Thoracic aorta (tissue), 2 donors: ENCODE measurements at places on chromosomes 6 and 20.

DNA sequence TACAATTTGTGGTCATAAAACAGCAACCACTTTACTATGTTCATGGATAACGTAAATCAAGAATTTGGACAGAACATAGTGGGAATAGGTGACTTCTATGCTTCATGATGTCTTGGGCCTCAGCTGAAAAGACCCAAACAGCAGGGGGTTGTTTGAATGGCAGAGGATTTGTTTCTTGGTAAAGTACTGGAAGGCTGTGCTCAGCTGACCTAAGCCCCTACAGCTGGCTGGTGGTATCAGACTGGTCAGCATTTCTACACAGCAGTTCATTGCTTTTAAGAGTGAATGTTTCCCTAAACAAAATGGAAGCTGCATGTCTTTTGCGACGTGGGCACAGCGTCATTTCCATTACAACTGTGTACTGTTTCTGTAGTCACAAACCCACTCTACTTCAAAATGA lies 148.5 kb upstream of the DEFB112 start:
- DNase-seq, result no peak
- no peak overlapping the region for H3K27ac ChIP-seq
- H3K4me1 ChIP-seq, result no peaks in the 10 kb centered on the region

GRCh38 chr6:50087231-50087954 lies 37.7 kb upstream of the DEFB112 start:
- H3K4me3 ChIP-seq, result no peak overlapping the region
- no peak overlapping the region for H3K27ac ChIP-seq
- no peaks in the 10 kb centered on the region for H3K27me3 ChIP-seq
- H3K4me1 ChIP-seq, result no peaks in the 10 kb centered on the region
- H3K36me3 ChIP-seq, result no peaks in the 10 kb centered on the region

DNA sequence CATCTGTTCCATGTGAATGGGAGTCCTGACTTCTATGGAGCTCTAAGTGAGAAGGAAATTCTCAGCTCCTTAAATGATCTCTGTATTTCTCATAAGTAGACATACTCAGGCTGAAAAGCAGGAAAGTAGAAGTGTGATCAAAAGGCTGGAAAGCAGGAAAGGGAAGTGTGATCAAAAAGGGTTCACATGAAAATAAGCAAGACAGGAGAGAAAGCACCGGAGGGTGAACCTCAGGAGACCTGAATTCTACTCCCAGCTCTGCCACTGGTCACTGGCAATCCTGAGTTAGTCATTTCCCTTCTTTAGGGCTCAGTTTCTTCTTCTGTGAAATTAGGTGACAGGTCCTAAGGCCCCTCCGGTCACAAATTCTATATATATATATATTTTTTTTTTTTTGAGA lies 55.5 kb upstream of the TRERF1 start:
- H3K4me1 ChIP-seq, result no peaks in the 10 kb centered on the region
- DNase-seq, result no peak
- no peaks in the 10 kb centered on the region for H3K27me3 ChIP-seq
- no peaks in the 10 kb centered on the region for H3K36me3 ChIP-seq

GRCh38 chr20:34710568-34710839 lies 6.4 kb downstream of the TP53INP2 start:
- no peak for DNase-seq
- H3K27ac ChIP-seq, result peak overlapping the region; percentile 94

DNA sequence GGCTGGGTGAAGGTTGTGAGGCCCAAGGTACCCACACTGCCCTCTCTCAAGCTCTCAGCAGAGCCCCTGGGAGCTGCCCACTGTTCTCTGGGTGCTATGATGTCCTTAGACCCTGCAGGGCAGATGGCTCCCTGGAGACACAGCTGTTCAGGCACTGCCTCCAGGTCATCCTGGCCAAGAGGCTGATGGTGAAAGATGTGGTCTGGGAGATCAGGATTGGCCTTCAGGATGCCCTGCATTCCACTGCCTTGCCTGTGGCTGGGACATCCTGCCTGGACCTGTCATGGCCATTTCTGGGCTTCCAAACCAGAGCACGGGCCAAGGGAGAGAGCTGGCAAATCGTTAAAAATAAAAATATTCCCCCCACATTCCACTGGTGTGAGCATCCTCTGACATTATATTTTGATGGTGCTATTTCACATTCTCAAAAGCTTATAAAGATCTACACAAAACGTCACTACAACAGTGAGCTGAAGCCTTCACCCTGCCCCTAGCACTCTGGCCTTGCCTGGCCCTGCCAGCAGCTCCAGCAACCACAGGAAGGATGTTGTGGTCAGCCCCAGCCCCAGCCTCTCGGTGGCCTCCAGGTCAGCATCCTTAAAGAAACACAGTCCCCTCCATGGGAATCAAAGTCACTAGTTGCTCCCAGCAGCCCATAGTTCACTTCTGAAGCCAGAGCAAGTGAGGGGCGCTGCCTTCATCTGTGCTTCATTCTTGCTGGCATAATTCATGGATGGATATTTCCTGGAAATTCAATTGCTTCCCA lies 13.5 kb upstream of the KCNK16 start:
- H3K36me3 ChIP-seq, result no peaks in the 10 kb centered on the region
- DNase-seq, result no peak
- H3K27ac ChIP-seq, result peak overlapping the region; percentile 37
- H3K4me1 ChIP-seq, result peaks cover 33% of the 10 kb centered on the region

DNA sequence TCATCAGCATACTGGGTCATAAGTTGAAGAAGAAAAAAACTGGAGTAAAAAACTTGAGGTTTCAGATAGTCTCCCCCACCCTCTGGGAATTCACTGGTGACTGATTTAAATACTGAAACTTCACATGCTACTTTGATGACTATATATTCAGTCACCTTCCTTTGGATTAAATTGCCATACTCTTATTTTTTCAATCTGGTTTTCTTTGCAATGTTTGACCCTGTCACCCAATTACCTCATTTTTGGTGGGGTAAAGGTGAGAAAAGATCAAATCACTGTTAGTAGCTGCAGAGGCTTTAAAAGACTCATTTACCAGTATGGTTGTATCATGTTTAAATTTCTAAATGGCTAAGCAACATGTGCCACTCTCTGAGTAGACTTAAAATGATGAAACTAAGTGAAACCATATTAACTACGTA lies 862.7 kb upstream of the FLRT3 start:
- no peaks in the 10 kb centered on the region for H3K36me3 ChIP-seq
- no peak for DNase-seq
- no peaks in the 10 kb centered on the region for H3K4me1 ChIP-seq
- no peak overlapping the region for H3K4me3 ChIP-seq

GRCh38 chr6:42569102-42570028 lies 5.5 kb downstream of the UBR2 start:
- no peak overlapping the region for H3K4me3 ChIP-seq
- peaks cover 29% of the 10 kb centered on the region for H3K4me1 ChIP-seq
- no peak for DNase-seq
- H3K27me3 ChIP-seq, result no peaks in the 10 kb centered on the region
- H3K27ac ChIP-seq, result peak overlapping the region; percentile 49

- DNase-seq, result no peak
- no peak overlapping the region for H3K27ac ChIP-seq
- peaks cover 7% of the 10 kb centered on the region for H3K4me1 ChIP-seq
- no peak overlapping the region for H3K4me3 ChIP-seq
- no peaks in the 10 kb centered on the region for H3K36me3 ChIP-seq
Measured at GRCh38 chr6:74780831-74781230, 425.0 kb downstream of the COL12A1 start.

GRCh38 chr6:111588366-111588765 lies 17.3 kb downstream of the TRAF3IP2 start:
- no peak overlapping the region for H3K4me3 ChIP-seq
- peak overlapping the region; percentile 88 for H3K27ac ChIP-seq
- peaks cover 61% of the 10 kb centered on the region for H3K4me1 ChIP-seq

- H3K27me3 ChIP-seq, result no peaks in the 10 kb centered on the region
- no peak for DNase-seq
- no peaks in the 10 kb centered on the region for H3K36me3 ChIP-seq
- H3K4me1 ChIP-seq, result no peaks in the 10 kb centered on the region
- H3K27ac ChIP-seq, result no peak overlapping the region
Measured at GRCh38 chr6:117918454-117918853, 11.4 kb downstream of the SLC35F1 start.

GRCh38 chr6:125099211-125100073 lies 54.1 kb upstream of the TPD52L1 start:
- peaks cover 27% of the 10 kb centered on the region for H3K4me1 ChIP-seq
- no peaks in the 10 kb centered on the region for H3K27me3 ChIP-seq
- peak overlapping the region; percentile 77 for H3K4me3 ChIP-seq
- peak; percentile 18 for DNase-seq
- peak overlapping the region; percentile 65 for H3K27ac ChIP-seq
- no peaks in the 10 kb centered on the region for H3K36me3 ChIP-seq

DNA sequence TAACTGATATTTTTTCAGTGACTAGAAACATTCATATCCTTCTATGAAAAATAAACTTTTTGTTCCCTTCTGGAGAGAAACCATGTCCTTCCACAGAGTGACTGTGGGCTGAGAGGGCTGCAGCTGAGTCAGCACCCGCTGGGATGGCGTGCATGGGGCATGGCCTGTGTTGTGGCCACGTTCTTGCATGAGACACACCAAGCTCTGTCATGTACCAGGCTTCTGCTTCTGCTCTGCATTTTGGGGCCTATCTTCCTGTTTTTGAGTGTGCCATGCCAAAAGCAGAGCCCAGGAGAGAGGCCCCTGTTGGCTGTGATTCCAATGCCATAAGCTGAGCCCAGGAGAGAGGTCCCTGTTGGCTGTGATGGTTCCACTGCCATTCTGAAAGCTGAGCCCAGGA lies 10.8 kb downstream of the APMAP start:
- no peak for DNase-seq
- no peak overlapping the region for H3K4me3 ChIP-seq
- H3K36me3 ChIP-seq, result peaks cover 9% of the 10 kb centered on the region
- no peaks in the 10 kb centered on the region for H3K27me3 ChIP-seq
- no peaks in the 10 kb centered on the region for H3K4me1 ChIP-seq

GRCh38 chr6:116239256-116239655 lies 14.6 kb downstream of the TSPYL4 start:
- H3K27ac ChIP-seq, result no peak overlapping the region
- no peaks in the 10 kb centered on the region for H3K4me1 ChIP-seq
- no peak for DNase-seq
- no peaks in the 10 kb centered on the region for H3K27me3 ChIP-seq
- H3K36me3 ChIP-seq, result peaks cover 10% of the 10 kb centered on the region

- H3K36me3 ChIP-seq, result no peaks in the 10 kb centered on the region
- no peaks in the 10 kb centered on the region for H3K27me3 ChIP-seq
- peak overlapping the region; percentile 66 for H3K4me3 ChIP-seq
- no peak overlapping the region for H3K27ac ChIP-seq
- no peaks in the 10 kb centered on the region for H3K4me1 ChIP-seq
Measured at GRCh38 chr6:168884050-168884645, 369.5 kb downstream of the THBS2 start.

- H3K4me3 ChIP-seq, result no peak overlapping the region
- no peaks in the 10 kb centered on the region for H3K36me3 ChIP-seq
Measured at GRCh38 chr6:160505970-160506369, 157.8 kb downstream of the SLC22A3 start.

DNA sequence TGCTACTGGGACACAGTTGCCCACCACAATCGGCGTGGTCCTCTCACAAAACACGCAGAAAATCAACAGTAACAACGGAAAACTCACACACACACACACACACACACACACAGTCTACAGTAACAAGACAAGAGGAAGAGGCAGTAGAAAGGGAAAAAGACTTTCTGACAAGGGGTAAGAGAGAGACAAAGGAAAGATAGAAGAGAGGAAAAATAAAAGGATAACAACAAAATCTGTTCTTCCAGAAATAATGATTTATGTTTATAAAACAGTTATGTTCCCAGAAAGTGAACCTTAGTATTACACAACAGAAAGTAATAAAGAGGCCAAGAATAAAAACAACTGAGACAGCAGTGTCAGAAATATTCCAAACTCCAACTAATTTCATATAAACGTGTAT lies 2.9 kb downstream of the RANBP9 start:
- no peaks in the 10 kb centered on the region for H3K27me3 ChIP-seq
- H3K4me1 ChIP-seq, result peaks cover 32% of the 10 kb centered on the region
- DNase-seq, result no peak
- peak overlapping the region; percentile 98 for H3K27ac ChIP-seq
- H3K4me3 ChIP-seq, result peak overlapping the region; percentile 98
- H3K36me3 ChIP-seq, result no peaks in the 10 kb centered on the region

GRCh38 chr6:108291091-108291490 lies 3.8 kb upstream of the AFG1L start:
- H3K4me1 ChIP-seq, result peaks cover 7% of the 10 kb centered on the region
- H3K27ac ChIP-seq, result no peak overlapping the region
- no peak overlapping the region for H3K4me3 ChIP-seq
- DNase-seq, result no peak
- no peaks in the 10 kb centered on the region for H3K27me3 ChIP-seq

GRCh38 chr6:68654134-68654533 lies 19.1 kb downstream of the ADGRB3 start:
- no peaks in the 10 kb centered on the region for H3K36me3 ChIP-seq
- no peak for DNase-seq
- H3K4me1 ChIP-seq, result peaks cover 19% of the 10 kb centered on the region
- no peak overlapping the region for H3K4me3 ChIP-seq
- no peaks in the 10 kb centered on the region for H3K27me3 ChIP-seq

DNA sequence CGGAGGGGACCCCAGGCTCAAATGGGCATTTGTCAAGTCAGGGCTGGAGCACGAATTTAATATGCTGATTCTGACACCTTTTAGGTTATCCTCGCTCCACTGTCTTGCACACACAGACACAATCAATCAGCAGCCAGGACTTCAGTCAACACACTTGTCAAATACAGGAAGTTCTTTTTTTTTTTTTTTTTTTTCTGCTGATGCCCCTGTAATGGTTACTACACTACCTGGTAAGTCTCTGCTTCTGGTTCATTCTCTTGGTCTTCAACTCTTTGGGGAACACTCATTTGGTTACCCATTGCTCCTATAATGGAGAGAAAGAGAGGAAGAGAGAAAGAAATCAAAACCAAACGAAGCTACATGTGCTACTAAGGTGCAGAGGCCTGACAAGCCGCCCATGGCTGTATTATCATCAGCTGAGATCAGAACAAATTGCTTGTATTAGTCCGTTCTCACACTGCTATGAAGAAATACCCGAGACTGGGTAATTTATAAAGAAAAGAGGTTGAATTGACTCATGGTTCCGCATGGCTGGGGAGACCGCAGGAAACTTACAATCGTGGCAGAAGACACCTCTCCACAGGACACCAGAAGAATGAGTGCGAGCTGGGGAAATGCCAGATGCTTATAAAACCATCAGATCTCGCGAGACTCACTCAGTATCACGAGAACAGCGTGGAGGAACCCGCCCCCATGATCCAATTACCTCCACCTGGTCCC lies 11.8 kb downstream of the BCAS1 start:
- no peak for DNase-seq
- no peaks in the 10 kb centered on the region for H3K27me3 ChIP-seq
- no peaks in the 10 kb centered on the region for H3K4me1 ChIP-seq
- H3K36me3 ChIP-seq, result no peaks in the 10 kb centered on the region
- H3K4me3 ChIP-seq, result no peak overlapping the region
- no peak overlapping the region for H3K27ac ChIP-seq

GRCh38 chr20:26208296-26209091 lies 511.8 kb upstream of the ZNF337 start:
- H3K27me3 ChIP-seq, result peaks cover 6% of the 10 kb centered on the region
- H3K27ac ChIP-seq, result no peak overlapping the region
- H3K4me3 ChIP-seq, result peak overlapping the region; percentile 57
- H3K4me1 ChIP-seq, result peaks cover 7% of the 10 kb centered on the region

- no peak overlapping the region for H3K4me3 ChIP-seq
- no peaks in the 10 kb centered on the region for H3K27me3 ChIP-seq
- no peaks in the 10 kb centered on the region for H3K36me3 ChIP-seq
Measured at GRCh38 chr6:155067956-155068615, 73.0 kb downstream of the TIAM2 start.
